ENCODE measurements at places on chromosomes 13 and 19. TPM values are rescaled to one million over a fixed set of nuclear protein-coding genes. Genes with fewer than 3 reads are reported as not detected.

GRCh38 chr13:33179463-33179862 lies 106.1 kb downstream of the STARD13 start:
- no peak for DNase-seq

The CBY2 gene
- not detected for total RNA-seq

DNA sequence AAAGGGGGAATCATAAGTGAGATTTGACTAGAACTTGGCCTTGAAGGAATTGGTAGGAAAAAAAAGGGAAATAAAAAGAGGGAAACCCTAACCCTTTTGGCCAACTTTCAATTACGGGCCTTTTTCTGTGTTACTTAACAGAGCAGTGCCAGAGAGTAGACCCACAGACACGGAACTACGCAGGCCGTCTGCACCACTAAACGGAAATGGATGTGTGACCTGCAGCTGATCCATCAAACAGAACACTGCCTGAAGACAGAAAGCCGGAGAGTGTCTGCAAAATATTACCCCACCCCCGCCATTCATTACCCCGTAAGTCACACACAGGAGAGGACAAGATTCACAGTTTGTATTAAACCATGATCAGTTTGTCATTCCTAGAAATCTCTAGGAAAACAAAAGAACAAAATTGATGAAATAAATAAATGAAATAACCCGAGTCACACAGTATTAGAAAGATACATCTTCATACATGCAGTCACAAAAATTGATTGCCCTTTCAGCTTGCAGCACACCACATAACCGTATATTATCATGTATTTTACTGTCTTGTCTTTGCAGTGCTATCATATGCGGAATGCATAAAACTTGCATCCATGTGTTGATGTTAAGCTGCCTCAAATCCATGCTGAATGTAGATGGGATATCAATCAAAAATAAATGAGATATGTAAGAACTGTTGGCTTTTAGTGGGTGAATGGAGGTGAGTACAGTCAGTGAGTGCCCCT lies 424.7 kb downstream of the IRS2 start:
- no peak for DNase-seq

DNA sequence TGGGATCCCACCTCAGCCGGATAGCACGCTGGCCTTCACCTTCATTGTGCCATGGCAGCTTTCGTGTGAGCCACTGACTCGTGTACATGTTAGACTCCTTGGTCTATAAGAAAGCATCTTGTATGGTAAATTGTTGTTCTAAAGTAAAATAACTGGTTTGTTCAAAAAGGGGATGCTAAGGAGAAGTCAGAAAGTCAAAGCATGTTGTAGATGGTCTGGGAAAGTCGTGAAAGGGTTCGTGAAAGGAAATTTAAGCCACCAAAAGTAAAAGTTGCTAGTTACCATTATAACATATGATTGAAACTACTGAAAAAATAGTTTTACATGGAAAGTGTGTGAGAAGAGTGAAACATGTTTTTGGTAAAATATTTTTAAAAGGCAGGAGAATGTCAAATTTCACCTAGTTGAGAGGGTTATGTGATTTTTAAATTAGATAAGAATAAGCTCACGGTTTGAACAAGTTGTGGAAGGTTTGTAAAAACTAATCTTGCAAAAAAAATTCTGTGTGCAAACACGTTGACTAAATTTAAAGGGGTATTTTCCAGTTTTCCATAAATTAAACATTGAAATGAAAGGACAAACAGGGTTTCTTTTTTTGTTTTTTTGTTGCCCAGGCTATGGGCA lies 23.4 kb downstream of the DPRX start:
- no peak for DNase-seq

- DNase-seq: peak; percentile 94
These were observed at the start of gene PVR for GRCh38 chr19:44643605-44644401. TSS of gene PVR (plus strand) at chr19:44643910. CDS start at chr19:44644097, 187 bp downstream.

- no peak for DNase-seq
These were observed 48.7 kb downstream of the ESD start for GRCh38 chr13:46748300-46748699.

The CPAMD8 gene
- 95.2 TPM for total RNA-seq

DNA sequence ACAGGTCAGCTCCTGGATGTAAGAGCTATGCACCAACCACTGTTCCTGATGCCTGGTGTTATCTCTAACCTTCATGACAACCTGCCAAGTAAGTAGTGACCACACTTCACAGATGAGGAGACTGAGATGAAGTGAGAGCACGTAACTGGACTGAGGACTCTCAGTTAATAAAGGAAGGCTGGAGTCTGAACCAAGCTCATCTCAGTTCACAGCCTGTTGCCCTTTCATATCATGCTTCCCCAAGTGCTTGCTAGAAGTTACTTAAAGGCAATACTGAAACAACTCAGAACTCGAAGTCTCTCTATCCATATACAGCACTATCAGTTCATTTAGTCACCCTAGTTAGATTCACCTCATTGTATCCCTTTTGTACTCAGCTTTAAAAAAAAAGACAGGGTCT lies 119.7 kb downstream of the ABCC4 start:
- DNase-seq: no peak

The ZNF433 gene
- 12.5 TPM for total RNA-seq

The APLP1 gene
- total RNA-seq: not detected

GRCh38 chr13:103199380-103200088 lies 133.3 kb upstream of the SLC10A2 start:
- DNase-seq: no peak

- DNase-seq: peak; percentile 24
These were observed 50.5 kb upstream of the ZNF507 start for GRCh38 chr19:32294871-32295438.

DNA sequence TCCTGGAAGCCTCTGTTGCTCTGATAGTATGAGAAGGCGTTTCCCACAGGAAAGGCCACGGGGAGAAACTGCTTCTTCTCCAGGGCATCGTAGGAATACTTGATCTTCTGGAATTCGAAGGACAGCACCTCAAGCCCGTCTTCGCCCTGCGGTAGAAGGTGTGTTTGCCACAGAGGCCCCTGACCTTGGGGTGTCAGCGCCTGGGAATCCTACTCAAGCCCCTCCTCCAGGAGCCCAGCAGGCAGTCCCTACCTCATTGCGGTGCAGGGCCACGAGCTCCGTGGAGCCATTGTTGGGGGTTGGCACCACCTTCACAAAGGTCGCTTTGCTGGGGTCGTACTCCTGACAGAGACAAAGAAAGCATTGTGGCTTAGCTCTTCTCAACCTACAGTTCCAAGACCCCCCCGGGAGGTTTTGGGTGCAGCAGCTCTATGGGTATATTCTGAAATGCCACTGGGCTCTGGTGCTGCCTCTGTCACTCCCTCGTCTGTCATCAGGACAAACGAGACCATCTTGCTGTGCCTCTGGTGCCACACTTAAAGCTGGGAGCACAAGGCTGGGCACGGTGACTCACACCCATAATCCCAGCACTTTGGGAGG lies 3.7 kb downstream of the ATP13A1 start:
- no peak for DNase-seq

GRCh38 chr19:57351867-57352266 lies 796 bp downstream of the ZNF304 start:
- no peak for DNase-seq

The RTBDN gene
- total RNA-seq: not detected

The ZNF536 gene
- total RNA-seq: not detected

DNA sequence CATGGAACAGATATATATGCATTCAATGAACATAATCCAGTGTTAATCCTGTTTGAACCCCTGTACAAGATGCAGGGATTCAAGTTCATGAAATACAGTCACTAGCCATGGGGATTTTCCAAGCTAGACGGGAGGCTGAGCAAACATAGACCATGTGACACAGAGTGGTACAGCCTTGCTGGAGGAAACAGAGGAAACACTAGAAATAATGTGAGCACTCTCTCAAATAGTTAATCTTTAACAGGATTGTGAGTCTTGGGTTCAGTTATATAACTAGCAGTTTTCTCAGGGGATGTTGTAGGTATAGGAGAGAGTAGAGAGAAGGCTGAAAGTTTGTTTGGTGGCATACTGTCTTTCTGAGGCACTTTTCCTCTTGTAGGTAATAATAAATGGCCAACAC lies 13.9 kb upstream of the LGALS16 start:
- no peak for DNase-seq

DNA sequence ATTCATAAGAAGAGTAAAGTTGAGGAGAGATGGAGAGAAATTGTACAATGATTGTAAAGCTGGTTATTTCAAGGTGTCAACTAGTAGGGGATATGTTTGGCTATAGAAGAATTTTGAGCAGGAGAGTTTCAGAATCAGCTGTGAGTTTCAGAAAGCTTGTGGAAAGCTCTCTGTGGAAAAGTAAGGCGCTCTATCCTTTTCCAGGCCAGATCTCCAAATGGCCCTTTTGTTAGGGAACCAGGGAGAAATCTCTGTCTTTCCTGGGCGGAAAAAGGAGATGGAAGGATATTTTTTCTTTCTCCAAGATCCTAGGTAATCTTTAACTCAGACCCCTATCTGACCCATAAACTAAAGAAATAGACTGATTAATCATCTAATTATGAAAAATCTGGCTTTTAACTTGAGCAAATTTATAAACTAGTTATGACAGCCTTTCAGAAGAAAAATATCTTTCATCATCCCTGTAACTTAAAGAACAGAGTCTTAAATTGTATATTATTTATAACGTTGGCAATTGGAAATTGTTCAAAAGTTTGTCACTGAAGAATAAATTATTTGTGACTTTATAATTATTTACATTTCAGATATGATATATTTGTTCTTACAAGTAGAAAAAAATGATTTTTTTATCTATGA lies 34.5 kb downstream of the SPRY2 start:
- no peak for DNase-seq

GRCh38 chr19:50359328-50359818 lies 6.1 kb downstream of the NAPSA start:
- no peak for DNase-seq

DNA sequence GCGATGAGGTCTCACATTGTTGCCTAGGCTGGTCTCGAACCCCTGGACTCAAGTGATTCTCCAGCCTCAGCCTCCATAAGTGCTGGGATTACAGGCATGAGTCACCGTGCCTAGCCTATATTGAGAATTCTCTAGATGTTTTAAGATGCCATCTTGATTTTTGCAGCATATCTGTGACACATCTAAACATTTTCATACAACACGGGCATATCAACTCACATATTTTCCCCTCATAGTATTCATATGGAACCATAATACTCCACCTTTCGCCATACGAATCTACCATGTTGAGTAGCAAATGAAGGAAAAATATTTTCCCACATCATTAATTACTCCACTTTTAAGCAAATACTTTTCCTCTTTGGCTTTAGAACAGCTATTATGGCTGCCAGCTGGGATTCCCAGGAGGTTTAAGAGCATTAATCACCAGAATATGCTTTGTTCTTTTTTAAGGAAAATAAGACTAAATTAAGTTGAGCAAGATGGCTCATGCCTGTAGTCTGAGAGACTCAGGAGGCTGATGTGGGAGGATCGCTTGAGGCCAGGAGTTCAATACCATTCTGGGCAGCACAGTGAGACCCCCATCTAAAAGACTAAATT lies 56.9 kb upstream of the GTF2F2 start:
- DNase-seq: no peak

GRCh38 chr19:756236-756635 lies 5.3 kb downstream of the MISP start:
- no peak for DNase-seq

Measured in upper lobe of left lung (tissue), 6 donors.